ENCODE measurements at places on chromosomes 16 and 17.

DNA sequence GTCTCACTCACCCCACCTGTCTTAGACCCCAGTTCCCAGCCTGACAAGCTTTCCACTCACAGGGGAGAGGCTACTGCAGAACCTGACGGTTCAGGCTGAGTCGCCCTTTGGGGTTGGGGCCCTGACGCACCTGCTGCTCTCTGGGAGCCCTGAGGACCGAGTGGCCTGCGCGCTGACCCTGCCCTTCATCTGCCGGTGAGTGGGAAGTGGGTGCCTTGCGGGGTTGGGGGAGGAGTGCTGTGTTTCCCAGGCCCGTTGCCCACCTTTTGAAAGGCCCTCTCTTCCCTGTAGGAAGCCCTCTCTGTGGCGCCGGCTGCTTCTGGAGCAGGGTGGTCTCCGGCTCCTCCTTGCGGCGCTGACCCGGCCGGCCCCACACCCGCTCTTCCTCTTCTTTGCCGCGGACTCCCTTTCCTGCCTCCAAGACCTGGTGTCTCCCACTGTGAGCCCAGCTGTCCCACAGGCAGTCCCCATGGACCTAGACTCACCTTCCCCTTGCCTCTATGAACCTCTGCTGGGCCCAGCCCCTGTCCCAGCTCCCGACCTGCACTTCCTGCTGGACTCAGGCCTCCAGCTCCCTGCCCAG is 6.1 kb upstream of the TGFB1I1 start:
- H3K36me3 ChIP-seq: peaks cover 56% of the 10 kb centered on the region
- no peaks in the 10 kb centered on the region for H3K27me3 ChIP-seq
- no peak overlapping the region for H3K4me3 ChIP-seq
- DNase-seq: no peak

GRCh38 chr17:27384726-27385125 is 71.5 kb upstream of the KSR1 start:
- no peak for DNase-seq
- H3K36me3 ChIP-seq: no peaks in the 10 kb centered on the region
- no peak overlapping the region for H3K27ac ChIP-seq
- H3K27me3 ChIP-seq: no peaks in the 10 kb centered on the region

DNA sequence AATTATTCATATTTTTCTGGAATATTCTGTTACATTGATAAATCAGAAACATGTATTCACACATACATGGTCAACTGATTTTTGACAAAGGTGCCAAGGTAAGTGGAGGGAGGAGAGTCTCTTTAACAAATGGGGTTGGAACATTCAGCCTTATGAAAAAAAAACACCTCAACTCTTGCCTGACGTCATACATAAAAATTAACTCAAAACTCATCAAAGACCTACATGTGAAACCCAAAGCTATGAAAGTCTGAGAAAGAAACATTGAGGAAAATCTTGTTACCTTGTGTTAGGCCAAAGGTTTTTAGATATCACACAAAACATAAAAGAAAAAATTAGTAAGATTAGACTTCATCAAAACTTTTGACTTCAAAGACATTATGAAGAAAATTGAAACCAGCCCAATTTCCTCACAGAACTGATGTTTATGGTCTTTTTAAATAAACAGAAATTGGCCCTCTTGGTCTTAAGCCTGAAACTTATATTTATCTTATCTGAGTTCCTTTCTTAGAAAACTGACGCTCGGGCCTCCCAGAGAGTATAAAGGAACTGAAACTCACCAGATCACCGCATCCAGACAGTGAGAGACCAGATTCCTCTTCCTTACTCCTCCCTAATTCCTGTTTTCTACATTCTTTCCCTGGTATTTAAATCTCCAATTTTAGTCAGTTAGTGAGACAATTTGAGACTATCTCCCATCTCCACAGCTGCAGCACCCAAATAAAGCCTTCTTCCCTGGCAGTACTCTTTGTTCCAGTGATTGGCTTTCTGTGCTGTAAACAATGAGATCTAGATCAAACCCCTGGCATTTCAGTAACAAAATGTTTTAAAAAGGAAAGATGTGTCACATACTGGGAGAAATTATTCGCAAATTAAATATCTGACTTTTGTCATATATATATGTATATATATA is 4.0 kb downstream of the HYDIN start:
- no peaks in the 10 kb centered on the region for H3K36me3 ChIP-seq
- H3K27ac ChIP-seq: no peak overlapping the region
- no peaks in the 10 kb centered on the region for H3K27me3 ChIP-seq
- H3K4me3 ChIP-seq: no peak overlapping the region
- DNase-seq: no peak
- H3K4me1 ChIP-seq: no peaks in the 10 kb centered on the region

DNA sequence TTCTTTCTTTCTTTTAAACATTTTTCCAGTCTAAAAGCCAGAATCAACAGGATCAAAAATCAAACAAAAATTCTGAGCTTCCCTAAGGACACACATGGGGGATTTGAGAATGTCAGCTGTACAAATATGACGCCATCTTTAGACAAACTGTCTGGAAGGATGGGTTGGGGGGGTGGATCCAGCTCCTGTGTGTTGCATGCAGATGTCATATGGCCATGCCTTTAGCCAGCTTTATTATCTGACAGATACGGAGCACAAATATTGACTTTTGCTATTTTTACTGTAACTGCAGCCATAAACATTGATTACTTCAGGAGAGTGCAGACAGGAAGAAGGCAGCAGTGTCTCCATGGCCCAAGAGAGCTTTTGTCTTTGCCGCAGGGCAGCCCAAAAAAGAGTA is 279.4 kb upstream of the ELAC2 start:
- H3K36me3 ChIP-seq: no peaks in the 10 kb centered on the region
- no peak for DNase-seq
- H3K27ac ChIP-seq: no peak overlapping the region
- H3K4me1 ChIP-seq: no peaks in the 10 kb centered on the region
- H3K4me3 ChIP-seq: no peak overlapping the region

DNA sequence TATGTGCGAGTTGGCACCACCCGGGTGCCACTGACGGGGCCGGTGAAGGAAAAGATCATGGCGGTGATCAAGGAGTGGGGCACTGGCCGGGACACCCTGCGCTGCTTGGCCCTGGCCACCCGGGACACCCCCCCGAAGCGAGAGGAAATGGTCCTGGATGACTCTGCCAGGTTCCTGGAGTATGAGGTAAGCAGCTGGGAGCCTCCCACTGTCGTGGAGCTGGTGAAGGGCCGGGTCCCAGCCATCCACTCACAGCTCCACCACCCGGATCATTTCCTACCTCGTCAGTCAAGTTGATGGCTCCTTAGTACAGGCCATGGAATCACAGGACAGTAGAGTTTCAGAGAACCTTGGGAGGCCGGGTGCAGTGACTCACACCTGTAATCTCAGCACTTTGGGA is 20.0 kb downstream of the ATP2A1 start:
- H3K27me3 ChIP-seq: no peaks in the 10 kb centered on the region
- DNase-seq: no peak
- no peak overlapping the region for H3K27ac ChIP-seq
